Activated CD8-positive, alpha-beta memory T cell treated with anti-CD3 and anti-CD28 coated beads, Interleukin-2, amount 50 U/mL, for 4 hours (primary cell): ENCODE measurements at places on chromosomes 11 and 22.

DNA sequence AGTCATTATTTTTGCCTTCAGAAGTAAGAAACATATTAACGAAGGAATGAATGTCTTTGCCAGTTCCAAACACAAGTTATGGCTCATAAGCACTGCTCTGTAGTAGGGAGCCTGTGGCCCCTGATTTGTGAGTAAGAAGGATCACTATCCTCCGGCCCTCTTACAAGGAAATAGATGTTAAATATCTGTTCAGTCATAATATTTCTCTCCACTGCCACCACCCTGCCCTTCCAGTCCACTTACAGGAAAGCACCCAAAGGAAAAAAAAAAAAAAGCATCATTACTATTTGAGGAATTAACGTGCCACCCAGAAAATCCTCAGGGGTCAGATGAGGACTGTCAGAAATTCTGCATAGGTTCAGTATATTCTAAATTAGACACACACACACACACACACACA lies 123.4 kb downstream of the ETS1 start:
- DNase-seq, result no peak

DNA sequence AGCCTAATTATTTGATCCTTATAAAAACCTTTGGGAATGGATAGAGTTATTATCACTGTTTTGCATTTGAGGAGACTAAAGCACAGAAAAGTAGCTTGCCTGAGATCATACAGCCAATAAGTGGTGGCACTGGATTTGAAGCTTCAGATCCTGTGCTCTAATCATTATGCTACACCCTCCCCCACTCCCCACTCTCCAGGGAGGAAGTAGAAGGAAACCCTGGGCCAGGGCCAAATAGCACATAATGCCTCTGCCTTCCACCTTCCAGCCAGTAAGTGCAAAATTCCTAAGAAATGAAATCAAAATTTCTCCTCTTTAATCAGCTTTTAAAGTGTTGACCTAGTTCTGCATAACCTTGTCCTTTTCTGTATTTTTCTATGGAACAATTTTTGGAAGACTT lies 61.6 kb downstream of the SIK2 start:
- no peak for DNase-seq

- no peak for DNase-seq
Observed at GRCh38 chr11:23497040-23497439, 636.8 kb upstream of the CCDC179 start.

DNA sequence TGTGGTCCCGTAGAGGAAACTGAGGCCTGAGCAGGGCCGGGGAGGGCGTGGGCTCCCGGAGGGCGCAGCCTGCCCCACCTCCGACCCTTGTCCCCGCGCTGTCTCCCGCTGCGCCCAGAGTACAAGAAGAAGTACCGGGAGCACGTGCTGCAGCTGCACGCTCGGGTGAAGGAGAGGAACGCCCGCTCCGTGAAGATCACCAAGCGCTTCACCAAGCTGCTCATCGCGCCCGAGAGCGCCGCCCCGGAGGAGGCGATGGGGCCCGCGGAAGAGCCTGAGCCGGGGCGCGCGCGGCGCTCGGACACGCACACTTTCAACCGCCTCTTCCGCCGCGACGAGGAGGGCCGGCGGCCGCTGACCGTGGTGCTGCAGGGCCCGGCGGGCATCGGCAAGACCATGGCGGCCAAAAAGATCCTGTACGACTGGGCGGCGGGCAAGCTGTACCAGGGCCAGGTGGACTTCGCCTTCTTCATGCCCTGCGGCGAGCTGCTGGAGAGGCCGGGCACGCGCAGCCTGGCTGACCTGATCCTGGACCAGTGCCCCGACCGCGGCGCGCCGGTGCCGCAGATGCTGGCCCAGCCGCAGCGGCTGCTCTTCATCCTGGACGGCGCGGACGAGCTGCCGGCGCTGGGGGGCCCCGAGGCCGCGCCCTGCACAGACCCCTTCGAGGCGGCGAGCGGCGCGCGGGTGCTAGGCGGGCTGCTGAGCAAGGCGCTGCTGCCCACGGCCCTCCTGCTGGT lies 1.9 kb downstream of the NLRP6 start:
- DNase-seq, result peak; percentile 56

DNA sequence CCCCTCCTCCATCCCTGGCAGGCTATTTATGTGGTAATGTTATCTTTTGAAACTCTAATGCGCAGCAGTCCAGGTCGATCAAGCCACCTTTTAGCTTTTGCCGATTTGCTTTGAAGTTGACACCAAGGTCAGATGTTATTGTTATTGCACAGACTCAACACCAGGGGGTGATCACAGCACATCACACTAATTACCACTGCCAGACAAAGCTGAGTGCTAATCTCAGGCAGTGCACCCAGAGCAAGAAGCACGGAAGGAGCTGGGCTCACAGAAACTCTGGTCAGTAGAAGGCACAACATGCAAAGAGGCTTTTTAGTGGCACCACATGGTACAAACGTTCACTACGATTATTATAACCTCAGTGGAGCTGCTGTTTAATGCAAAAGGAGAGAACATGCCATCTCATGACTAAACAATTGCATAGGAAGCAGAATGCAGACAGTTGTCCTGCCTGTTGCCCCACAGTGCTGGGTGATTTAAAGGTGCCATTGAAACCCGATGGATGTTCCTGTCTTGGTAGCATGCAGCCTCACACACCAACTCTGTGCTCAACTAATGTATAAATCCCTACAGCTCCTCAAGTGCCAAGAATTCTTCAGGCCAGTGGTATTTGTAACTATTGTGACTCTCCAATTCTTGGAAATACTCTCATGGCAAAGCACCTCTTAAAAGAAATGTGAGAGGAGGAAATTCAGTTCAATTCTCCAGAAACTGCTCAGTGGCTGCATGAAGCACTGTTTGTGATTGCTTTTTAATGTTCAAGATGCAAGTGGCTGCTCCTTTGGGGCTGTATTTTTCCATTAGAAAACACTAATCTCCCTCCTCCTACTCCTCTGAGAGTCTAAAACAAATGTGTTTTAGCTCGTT lies 353.9 kb upstream of the DDI1 start:
- DNase-seq, result peak; percentile 22

DNA sequence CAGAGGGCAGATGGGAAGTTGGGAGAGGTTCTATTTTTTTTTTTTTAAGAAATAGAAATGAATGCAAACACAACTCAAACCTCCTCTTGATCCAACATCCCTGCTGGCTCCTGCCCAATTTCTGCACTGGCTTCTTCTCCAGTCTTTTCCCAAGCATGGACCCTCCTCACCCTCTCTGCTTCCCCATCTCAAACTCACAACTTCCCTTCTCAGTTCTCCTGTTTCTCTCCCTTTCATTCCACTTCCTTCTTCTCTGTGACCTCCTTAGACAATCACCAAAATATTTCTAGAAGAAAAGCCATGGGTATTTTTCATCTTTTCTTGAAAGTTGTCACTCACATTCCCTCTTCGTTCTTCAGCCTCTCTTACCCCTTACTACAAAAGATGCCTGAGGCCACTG lies 85.2 kb upstream of the VPREB1 start:
- no peak for DNase-seq

DNA sequence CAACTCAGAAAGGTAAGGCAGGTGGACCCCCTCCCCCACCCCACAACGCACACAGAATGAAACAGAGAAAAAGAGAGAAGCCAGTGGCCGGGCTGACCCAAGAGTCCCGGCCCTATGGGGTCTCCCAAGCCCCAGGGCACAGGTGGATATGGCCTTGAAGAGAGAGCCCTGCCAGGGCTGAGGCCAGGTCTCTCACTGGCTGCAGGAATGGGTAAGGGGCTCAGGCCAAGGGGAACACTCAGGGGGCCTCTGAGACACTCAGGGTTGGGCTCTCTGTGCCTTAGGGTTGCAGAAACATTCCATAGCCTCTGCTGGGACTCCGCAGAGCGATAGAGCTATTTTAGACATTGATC lies 98.0 kb downstream of the PDE2A start:
- DNase-seq, result no peak

DNA sequence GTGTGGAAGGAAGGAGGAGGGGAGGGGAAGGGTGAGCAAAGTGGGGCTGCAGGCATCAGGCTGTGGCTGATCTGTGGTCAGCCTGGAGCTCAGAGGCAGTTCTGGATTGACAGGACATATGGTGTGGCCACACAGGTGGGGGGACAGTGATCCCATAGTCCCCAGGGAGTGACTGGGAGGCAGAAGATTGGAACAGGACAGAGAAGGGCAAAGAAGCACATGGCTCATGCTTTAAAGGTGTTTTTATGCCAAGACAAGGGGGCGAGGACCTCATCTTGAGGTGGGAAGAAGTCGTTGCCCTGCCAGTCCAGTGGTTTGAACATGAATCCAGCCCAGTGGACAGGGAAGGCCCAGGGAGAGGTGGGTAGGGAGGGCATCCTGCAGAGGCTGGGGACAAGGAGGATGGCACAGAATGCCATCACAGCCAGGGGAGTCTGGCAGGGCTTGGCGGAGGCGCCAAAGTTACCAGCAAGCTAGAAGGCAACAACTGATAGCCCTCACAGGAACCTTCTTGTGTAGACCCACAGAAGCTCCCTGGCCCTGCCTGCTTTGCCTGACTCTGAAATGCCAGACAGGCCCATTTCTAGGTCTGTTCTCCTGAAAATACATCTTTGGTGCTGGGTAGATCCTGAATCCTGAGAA lies 3.1 kb downstream of the BET1L start:
- peak; percentile 13 for DNase-seq

GRCh38 chr22:27420817-27421361 lies 380.7 kb downstream of the MN1 start:
- DNase-seq, result no peak

- DNase-seq, result no peak
Observed at GRCh38 chr11:78595436-78596130, 20.9 kb upstream of the NARS2 start.

- DNase-seq, result no peak
Observed at GRCh38 chr11:83185767-83186166, 7.7 kb upstream of the ANKRD42 start.

- DNase-seq, result no peak
Observed at GRCh38 chr11:19872512-19873145, 160.0 kb downstream of the NAV2 start.

DNA sequence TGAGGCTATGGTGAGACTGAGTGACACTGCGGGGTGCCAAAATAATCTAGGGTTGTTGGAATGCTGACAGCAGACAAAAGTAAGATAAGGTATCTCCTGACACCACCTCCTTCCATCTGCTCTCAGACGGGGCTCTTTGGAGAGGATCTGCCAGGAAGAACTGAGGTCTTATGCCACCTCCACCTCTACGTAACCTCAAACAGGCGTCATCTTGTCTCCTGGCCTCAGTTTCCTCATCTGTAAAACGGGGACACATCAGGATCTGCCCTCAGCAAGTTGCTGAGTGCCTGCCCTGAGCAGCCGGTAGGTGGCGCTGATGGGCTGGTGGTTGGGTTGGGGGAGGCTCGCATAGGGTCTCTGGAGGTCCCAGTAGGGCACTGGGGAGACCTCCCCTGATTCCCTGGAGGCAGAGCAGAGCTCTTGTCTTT lies 1.7 kb upstream of the MYEOV start:
- peak; percentile 61 for DNase-seq

DNA sequence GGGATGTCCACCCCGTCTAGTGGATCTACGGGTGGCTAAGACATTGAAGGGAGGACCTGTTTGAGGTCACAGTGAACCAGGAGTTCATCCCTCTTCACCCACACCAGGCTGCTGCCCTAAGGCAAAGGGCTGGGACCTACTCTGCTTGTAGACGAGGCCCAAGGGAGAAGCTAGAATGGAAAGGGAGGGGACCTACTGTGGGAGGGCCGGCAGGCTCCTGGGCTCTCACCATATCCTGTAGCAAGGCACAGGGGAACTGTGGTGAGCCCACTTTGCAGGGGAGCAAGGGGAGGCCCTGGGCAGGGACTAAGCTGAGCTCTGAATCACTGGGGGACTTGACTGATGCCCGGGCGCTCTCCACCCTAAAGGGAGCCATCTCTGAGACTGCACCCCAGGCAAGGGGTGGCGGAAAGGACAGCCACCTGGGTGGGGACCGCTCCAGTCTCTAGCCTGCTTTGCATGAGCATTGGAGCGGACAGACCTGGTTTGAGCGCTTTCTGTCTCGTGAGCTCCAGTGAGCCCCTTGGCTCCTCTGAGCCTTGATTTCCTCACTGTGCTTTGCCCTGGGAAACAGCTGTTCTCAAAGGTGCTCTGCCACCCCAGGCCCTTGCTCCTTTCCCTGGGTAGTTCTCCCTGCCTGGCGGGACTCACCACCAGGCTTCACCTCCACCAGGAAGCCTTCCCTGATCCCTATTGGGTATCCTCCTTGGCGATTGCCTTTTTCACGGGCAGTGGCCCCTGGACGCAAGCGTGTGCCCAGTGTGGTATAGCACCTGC lies 24.2 kb downstream of the PARVG start:
- DNase-seq, result no peak

DNA sequence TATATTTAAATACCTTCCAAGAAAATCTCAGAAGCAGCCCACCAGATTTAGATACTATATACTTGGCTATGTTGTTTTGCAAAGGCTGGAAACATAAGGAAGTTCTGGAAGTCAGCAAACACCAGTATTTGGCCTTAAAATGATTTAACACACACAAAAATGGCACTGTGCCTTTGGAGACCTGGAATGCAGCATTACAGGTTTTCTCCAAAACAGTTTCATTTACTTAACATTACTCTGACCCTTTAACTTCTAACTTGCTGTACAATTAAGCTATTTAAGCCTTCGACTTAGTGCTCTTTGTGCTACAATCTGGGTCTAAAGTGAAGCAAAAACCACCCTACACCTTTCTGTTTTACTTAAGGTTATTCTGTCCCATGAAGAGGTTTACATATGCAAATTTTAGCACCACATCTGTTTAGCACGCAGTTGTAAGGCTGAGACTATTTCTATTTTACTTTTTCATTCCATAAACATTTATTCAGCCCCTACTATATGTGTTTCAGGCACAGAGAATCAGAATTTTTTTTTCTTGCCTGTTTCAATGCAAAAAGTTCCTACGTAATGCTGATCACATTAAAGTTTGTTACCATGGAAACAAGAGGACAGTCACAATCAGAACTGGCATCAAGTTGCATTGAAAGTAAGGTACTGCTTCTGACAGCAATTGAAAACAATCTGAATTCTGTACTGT lies 70.3 kb downstream of the MAML2 start:
- DNase-seq, result no peak

DNA sequence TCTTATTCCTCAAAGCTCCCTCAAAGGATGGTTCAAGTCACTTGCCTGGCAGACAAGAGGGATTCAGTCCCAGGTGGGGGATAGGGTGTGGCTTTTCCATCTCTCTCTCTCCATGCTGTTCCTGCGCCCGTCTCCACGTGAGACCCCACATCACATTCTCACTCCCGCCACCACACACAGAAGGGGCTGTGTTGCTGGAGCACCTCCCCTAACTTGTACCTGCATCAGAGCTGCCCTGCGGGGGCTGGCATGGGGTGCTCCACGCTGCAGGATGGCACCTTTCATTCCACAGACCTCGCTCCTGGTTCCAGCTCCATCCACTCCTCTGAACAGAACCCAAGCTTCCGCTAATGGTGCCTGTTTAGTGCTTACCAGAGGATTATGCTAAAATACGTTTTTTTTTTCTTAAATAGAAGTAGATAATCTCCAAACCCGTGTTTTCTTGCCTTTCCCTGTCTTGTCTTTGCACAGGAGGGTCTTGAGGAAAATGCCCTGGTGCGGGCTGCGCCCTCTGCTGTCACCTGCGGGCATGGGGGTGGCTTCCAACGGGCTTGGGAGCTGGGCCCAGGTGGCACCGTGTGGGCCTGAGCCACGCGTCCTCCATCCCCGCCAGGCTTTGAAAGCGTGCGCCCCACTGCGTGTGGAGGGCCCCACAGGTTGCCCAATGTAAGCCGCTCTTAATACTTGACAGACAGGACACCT lies 985.6 kb downstream of the BRD1 start:
- no peak for DNase-seq
